ENCODE measurements at places on chromosomes 6 and 20. TPM values are rescaled to one million over a fixed set of nuclear protein-coding genes. Genes with fewer than 3 reads are reported as not detected.

DNA sequence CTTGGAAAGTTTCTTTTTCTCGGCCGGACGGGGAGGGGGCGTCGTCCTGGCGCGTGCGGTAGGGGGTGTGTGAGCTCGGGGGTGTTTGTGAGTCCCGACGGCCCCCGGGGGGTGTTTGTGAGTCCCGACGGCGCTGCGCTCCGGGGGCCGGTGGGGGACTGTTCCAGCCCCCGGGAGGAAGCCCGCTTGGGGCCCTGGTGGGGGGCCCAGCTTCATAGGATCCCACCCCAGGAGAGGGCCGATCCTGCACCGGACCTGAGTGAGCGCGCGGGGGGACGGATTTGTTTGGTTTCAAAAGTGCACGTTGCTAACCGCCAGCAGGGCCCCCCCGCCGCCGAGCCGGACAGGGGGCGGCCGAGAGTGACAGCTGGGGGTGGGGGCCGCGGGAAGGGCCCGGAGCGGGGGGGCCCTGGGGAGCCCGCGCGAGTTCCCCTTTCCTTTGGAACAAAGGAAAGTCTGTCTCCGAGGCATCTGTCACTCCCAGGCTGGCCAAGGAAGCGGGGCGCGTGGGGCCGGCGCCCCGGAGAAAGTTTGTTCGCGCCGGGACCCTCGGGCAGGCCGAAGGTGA, 485 bp downstream of the TGIF2 start:
- DNase-seq = no peak

DNA sequence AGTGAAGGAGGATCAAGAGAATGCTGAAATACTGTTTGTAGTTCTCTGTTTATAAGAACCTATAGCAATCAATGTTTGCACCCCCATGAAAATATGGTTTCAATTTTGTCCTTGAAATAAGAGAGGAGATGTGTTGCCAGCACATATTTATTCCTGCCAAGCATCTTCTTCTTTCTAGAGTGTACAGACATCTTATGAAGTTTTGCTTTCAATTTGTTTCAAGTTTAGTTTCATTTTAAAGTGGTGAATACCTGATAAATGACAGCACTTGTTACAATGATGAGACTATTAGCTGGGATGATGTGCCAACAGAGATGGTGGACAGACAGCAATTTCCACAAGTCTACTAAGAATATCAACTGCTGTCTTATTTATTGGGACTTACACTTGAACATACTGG, 39.2 kb upstream of the CENPW start:
- DNase-seq = no peak

DNA sequence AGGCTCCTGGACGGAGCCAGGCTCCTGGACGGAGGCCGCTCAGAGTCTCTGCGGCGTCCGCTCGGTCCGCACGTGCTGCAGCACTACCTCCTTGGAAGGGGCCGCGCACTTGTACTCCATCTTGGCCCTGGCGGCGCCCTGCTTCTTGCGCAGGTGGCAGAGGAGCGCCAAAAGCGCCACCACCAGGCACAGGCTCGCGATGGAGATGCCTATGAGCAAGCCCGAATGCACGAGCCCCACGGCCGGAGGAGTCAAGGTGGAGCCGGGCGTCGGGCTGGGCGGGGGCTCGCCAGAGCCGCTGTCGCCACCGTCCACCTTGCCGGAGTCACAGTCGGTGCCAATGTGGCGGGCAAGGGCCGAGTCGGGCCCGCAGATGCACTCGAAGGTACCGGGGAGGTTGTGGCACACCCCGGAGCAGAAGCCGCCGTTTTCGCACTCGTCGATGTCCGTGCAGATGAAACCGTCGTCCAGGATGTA, 1.7 kb downstream of the THBD start:
- DNase-seq = no peak

DNA sequence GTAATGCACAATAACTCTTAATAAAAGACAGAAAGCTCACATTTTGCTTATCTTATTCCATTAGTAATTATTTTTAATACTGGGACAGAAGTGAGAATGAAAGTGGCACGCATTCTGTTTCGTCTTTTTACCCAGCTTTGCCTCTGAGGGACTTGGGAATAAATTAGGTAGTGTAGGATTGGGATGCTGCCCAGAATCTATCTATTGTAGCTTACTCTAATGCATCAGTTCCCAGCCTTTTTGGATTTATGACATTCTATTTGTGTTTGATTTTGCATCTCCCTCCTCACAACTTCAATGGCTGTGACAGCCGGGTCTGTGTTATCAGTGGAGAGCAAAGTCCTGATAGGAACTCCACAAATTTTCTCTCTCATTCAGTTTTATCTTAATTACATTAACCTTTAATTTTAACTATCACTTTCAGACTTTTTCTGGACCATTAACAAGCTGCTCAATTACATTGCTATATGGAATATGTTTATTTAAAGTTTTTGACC, 62.9 kb upstream of the TULP4 start:
- DNase-seq = no peak

- no peak for DNase-seq
Measured at GRCh38 chr6:113082745-113083144, 735.6 kb downstream of the RFPL4B start.

Gene GFRAL
- total RNA-seq = not detected

Gene NRN1
- 48.5 TPM for total RNA-seq

Gene C20orf141
- not detected for total RNA-seq
